NCI-H460 (cell line): ENCODE measurements at places on chromosomes 6 and 20.

DNA sequence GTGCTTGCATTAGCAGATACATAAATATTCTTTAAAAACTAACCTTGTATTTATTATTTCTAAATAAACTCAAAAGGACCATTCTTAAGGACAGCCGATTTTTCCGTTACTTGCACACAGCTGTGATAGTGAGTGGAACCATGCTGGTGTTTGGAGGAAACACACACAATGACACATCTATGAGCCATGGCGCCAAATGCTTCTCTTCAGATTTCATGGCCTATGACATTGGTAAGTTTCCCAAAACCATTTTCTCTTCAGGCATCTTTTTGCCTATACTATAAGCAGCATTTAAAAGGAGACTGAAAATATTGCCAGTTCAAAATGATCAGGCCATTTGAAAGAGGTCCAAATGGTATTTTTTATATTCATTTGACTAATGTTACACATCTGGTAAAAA is 92.3 kb downstream of the ATRN start:
- DNase-seq, result no peak

DNA sequence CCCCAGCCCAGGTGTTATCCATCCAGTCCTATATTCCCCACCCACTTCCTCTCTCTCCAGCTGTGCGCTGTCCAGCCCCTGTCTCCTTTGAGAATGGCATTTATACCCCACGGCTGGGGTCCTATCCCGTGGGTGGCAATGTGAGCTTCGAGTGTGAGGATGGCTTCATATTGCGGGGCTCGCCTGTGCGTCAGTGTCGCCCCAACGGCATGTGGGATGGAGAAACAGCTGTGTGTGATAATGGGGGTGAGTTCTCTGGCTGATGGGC is 1.1 kb downstream of the C2 start:
- no peak for DNase-seq

- no peak for DNase-seq
These were observed 778 bp downstream of the MCCD1 start for GRCh38 chr6:31529329-31530150.

DNA sequence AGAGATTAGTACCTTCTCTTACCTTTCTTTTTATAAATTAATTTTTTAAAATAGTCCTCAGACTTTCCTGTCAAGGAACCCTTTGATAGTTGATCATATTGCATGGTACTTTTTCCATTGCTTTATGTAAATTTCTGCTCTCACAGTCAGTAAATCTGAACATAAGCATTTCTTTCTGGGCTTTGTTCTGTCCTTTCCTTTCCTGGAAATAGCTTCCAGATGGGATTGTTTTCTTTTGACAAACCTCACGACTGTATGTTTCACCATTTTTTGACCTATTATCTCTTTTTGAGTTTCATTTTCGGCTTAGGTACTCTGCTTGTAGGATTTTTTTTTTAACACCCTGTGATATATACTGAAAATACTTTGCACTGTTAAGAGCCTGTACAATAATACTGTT is 32.6 kb downstream of the UTRN start:
- no peak for DNase-seq

DNA sequence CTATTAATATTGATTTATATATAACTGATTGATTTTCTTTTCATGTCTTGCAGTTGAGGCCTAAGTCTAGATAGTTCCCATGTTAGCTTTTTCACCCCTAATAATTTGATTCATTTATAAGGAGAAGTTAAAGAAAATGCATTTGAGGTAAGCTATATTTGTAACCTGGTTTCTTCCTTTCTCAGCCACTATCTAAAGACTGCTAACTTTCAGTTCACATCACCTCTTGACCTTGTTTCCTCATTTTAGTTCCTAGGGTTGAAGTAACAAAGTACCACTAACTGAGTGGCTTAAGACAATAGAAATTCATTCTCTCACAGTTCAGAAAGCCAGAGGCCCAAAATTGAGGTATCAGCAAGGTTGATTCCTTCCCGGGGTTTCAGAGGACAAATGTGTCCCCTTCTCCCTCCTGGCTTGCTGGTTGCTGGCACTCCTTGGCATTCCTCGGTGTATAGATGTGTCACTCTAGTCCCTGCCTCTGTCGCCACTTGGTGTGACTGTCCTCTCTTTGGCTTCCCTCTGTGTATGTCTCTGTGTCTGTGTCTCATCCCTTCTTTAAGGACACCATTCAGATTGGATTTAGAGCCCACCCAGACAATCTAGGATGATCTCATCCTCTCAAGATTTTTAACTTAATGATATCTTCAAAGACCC is 55.9 kb upstream of the C20orf144 start:
- DNase-seq, result no peak

- DNase-seq, result no peak
These were observed 64.9 kb upstream of the TAB2 start for GRCh38 chr6:149252622-149253021.

DNA sequence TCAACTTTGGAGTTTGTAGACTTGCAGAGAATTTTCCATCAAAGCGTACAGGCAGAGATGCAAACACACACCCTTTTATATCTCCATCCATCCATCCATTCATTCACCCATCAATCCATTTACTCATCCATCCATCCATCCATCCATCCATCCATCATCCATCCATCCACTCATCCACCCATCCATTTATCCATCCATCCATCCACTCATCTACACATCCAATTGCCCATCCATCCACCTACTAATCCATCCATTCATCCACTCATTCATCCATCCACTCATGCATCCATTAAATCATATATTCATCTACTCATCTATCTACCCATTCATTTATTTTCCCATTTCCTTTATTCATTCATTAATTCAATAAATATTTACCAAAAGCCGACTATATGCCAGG is 52.1 kb downstream of the KCNB1 start:
- no peak for DNase-seq

GRCh38 chr6:131628726-131629125 is 684 bp upstream of the MED23 start:
- no peak for DNase-seq

DNA sequence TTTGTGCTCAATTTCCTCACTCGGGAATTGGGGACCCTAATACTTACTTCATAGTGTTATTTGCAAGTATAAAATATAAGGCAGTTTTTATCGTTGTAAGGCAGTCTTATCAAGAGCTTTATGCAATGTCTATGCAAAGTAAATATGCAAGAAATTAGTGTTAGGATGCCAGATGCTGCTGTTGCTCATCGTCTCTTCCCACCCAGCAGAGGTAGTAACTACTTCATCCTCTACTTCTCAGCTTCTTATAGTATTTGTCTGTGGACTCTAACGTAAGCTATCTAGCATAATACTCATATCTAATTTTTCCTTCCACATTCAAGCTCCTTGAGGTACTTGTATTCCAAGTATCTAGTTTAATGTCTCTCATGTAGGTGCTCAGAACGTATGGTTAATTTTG is 11.6 kb downstream of the PLCG1 start:
- DNase-seq, result no peak

DNA sequence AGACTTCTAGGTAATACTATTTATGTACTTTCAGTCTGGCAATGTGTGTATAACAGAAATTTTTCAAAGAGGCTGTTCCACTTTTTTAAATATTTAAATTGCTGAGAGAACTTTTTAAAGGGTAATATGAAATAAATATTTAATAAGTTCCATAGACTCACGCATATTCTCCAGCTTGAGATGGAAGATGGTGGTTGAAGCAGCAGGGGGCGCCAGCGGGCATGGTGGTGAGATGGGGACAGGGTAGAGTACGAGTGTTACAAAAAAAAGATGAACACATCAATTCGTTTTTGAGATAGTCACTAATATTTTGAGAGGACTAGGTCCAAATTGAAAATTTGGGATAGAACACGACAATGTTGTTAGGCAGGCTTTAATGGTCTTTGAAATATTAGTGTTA is 68.4 kb downstream of the RSPO3 start:
- DNase-seq, result no peak

DNA sequence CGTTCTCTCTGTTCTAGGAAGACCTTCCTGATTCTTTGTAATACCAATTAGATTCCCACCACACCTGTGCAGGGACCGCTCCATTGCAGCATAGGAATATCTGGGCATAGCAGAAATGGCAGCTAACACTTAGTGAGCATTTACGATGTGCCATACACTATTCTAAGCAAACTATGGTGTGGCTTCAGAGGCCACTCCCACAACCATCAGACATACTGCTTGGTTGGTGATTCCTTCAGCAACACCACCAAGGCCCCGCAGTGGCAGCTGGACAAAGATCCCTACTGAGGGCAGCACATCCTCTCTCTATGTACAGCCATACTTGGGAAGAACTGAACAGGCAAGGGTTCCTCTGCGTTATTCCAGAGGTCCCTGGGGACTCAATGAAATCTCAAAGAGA is 6.2 kb downstream of the KCNK5 start:
- no peak for DNase-seq
